ENCODE measurements at places on chromosomes 2 and 18. TPM values are rescaled to one million over a fixed set of nuclear protein-coding genes. Genes with fewer than 3 reads are reported as not detected.

- peak; percentile 60 for DNase-seq
Measured at GRCh38 chr18:22817844-22818243, 115.3 kb upstream of the RBBP8 start.

DNA sequence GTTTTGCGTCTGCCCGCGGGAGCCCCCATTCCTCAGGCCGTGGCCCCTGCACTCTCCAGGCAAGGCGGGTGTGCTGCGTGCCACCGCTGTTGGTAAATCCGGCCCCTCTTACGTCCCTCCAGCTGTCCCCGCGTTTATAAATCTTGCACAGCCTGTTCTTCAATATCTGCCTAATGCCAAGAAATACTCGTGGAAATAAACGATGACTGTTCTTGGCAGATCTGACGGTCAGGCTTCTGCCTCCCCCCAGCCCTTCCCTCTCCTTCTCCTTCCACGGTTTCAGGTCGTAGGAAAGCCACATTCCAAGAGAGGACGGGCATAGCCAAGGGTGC lies 20.5 kb downstream of the ODC1 start:
- no peak for DNase-seq

- DNase-seq: no peak
Measured at GRCh38 chr18:13973061-13973575, 57.8 kb upstream of the MC2R start.

Gene KIAA2012
- under 0.01 TPM for total RNA-seq

DNA sequence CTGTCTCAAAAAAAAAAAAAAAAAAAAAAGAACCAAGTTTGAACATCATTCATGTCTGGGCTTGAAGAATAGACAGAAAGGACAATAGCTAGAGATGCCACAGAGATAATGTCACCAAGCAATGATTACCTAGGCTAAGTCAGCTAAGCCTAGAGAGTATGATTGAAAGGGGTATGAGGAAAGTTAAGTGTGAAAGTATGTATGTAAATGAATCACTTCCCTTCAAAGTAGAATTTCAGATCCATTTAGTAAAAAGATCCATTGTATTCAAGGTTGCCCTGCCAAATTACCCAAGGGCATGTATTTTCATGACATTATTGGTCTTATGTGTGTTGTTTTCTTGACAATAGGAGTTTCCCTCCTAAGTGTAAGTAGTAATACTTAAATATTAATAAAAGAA lies 34.1 kb upstream of the SLC39A10 start:
- peak; percentile 93 for DNase-seq

- DNase-seq: no peak
Measured at GRCh38 chr18:22060361-22060760, 109.0 kb upstream of the GATA6 start.

Gene NOL4
- not detected for total RNA-seq

- DNase-seq: peak; percentile 58
Measured at GRCh38 chr18:74551936-74552555, 17.7 kb downstream of the CNDP1 start.

- no peak for DNase-seq
Measured at GRCh38 chr2:20223407-20224163, 1.3 kb downstream of the SDC1 start.

- no peak for DNase-seq
Measured at GRCh38 chr2:81747481-81748070, 1443.0 kb upstream of the LRRTM1 start.

DNA sequence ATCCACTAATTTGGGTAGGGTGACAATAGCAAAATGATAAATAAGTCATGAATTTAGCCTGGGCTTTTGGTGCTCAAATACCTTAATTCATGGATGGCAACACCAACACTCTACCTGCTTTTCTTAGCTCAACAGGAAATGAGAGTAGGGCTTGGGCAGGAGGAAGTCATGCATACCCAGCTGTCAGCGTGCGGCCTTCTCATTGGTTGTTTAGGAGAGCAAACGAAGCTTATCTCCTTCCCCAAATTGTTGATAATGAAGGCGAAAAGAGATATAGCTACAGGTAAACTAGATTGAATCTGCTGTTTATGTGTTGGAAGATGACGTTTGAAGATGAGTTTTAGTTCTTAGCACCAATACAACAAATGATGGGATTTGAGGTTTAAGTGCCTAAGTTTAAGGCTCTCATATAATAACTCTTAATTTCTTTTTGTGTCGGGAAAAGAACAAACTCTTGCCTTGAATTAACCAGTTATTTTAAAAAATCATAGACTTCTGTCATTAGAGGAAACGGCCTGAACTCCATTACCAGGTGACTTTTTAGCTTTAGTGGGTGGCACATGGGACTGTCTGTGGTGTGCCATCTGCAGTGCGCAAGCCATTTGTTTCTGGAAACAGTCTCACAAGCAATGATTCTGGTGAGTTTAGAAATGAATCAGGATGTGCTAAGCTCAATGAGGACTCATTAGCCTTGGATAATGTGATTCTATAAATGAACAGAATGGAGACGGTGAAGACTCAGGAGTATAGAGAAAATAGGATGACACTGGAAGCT lies 19.8 kb downstream of the MAP4K4 start:
- DNase-seq: no peak

DNA sequence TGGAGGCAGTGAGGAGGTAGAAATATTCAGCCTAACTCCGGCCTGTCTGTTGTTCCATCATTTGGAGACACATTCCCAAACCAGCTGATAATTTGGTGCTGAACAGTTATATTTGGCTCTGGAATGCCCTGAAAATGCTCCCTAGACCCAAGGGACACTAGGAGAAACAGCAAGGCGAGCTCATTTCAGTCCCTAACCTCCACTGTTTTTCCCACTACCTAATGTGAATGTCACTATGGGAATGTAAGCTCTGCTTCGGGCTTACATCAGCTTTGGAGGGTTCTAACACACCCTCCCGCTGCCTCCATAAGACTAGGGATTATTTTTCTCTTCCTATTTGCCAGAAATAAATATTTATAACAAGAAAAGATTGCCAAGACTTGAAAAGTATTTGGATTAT lies 103.5 kb downstream of the ANTXR1 start:
- no peak for DNase-seq

- DNase-seq: no peak
Measured at GRCh38 chr2:75894170-75894569, 183.5 kb upstream of the GCFC2 start.

DNA sequence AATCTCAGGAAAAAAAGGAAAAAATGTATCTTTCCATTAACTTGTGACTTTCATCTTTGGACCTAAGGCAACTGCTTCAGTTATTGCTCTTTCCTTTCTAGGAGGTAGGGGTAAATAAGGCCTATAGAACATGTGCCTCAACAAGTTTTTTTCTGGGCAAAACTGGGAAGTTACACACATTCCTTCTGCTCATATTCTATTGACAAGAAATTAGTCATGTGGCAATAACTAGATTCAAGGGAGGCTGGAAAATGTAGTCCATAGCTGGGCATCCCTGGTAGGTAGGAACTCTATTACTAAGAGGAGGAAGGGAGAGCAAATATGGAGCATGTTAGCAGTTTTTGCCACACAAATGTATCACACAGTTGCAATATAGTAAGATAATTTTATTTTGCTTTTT lies 37.7 kb upstream of the NEMP2 start:
- DNase-seq: peak; percentile 69

DNA sequence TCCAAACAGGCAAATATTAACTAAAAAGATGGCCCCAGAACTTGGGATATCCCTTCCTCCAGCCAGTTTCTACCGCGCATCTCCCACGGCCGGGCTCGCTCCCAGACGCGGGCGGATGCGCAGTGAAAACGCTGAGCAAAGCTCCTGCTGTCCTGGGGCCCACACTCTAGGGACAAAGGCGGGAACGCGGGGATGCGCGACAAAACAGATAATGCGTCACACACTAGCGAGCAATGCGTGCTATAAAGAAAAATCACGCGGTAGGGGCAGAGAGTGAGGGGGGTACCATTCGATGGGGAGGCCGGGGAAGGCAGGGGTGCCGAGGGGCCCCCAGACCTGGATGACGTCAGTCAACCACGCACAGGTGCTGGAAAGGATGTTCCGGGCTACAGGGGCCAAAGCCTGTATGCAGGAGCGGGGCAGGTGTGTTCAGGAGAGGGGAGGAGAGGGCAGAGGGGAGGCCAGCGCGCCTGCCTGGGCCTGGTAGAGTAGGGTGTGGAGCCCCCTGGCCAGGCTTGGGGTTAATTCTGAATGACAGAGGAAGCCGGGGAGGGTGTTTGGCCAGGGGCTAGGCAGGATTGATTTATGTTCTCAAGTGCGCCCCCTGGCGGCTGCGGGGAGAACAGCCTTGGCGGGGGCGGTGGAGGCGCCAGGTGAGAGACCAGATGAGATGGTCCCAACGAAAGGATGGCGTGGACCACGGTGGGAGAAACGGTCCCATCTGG lies 14.9 kb upstream of the ITM2C start:
- DNase-seq: no peak

Gene FRZB
- total RNA-seq: not detected

DNA sequence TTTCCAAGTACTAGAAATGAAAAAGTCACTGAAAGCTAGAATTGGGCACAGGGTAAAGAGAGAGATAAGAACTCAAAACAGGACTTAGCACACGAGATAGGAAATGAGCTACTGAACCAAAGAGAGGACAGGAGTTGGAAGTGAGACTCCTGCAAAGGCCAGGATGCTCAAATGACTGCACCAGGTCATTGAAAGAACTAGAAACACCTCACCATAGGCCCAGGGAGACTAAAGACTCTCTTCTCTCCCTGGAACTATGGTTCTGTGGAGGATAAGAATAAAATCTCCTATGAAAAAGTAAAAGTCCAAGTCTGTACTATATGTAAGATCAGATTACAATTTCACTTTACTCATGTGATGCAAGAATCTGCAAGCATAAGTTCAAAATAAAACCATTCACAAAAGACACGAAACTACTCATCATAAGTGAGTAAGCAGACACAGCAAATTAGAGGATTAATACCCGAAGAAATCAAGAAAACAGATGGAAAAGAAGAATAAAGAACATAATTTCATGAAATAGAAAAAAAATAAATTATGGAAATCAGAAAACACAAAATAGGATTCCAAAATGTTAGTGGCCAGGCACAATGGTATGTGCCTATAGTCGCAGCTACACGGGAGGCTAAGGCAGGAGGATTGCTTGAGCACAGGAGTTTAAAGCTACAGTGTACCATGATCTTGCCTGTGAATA lies 6.5 kb downstream of the NBAS start:
- no peak for DNase-seq

Gene CROCC2
- not detected for total RNA-seq

DNA sequence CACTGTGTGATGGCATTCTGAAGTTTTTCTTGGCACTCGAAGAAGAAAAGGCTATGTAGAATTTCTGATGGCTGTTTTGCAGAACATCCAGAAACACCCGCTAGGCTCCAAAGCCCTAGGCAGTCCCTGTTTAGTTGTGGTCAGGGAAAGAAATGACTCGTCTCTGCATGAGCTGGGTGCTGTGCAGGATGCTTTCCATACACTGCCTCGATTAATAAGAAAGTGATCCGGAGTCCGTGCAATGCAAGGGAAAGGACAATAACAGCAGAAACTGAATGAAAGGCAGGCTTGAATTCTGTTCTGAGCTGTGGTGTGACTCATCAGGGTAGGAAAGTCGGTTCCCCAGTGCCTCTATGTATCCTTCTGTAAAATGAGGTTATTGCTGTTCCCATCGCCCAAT lies 18.7 kb downstream of the MAPRE3 start:
- DNase-seq: peak; percentile 32

- DNase-seq: peak; percentile 51
Measured at GRCh38 chr18:72830109-72830508, 37.7 kb downstream of the NETO1 start.

DNA sequence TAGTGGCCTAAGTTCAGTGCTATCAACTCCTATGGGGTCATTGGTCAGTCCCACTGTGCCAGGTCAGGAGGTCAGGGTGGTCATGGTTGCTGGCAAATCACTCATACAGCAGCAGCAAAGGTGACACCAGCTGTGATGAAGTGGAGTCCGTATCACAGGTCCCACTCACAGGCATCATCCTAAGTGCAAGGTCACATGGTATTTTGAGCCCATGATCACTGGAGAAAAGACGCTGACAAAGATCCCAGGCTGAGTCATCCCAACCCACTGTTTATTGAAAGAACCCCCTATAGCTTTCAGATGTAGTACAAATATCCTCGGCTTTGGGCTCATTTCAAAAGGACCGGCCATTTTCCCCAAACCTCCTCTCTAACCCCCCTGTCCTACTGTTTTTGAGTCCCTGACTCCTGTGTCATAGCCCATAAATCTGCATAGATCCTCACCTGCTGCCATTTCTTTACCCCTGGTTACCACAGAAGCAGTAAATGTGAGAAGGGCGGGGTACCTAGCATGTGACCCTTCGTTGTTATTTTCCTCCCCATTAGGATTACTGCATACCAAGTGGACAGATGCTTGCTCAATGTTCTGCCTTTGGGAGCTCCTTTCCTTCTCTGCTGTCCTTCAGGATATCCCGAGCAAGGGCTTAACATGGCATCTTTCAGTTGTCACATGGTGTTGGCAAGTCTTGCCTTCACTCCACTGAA lies 107.7 kb downstream of the COL6A3 start:
- DNase-seq: no peak

Gene RAX
- total RNA-seq: not detected

- DNase-seq: no peak
Measured at GRCh38 chr2:168601741-168602140, 145.7 kb downstream of the CERS6 start.

Gene GAREM2
- total RNA-seq: 0.16 TPM

DNA sequence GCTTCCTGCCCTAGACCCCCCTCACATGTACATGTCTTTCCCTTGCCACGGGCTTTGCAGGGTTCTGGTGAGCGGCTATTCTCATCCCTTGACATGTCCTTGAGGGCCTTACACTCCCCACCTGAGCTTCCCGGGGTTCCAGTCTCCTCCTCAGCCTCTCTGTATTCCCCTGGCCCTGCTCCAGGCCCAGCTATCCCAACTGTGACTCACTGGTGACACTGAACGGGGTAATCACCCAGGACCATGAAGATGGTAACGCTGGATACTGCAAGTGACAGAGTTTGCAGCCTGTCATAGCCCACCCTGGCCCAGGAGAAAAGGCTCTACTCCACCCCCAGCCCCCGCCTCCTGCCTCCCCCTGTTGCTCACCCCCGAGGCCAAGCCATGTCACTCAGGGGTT lies 27.3 kb downstream of the KIF3C start:
- DNase-seq: no peak

- no peak for DNase-seq
Measured at GRCh38 chr2:177051278-177051677, 161.3 kb upstream of the HNRNPA3 start.

Gene IL1F10
- total RNA-seq: not detected

Gene RIT2
- total RNA-seq: not detected

Gene SERPINB4
- total RNA-seq: 0.35 TPM

- DNase-seq: no peak
Measured at GRCh38 chr2:40435426-40436092, 16.3 kb downstream of the SLC8A1 start.

Gene CAPN14
- total RNA-seq: 0.21 TPM

DNA sequence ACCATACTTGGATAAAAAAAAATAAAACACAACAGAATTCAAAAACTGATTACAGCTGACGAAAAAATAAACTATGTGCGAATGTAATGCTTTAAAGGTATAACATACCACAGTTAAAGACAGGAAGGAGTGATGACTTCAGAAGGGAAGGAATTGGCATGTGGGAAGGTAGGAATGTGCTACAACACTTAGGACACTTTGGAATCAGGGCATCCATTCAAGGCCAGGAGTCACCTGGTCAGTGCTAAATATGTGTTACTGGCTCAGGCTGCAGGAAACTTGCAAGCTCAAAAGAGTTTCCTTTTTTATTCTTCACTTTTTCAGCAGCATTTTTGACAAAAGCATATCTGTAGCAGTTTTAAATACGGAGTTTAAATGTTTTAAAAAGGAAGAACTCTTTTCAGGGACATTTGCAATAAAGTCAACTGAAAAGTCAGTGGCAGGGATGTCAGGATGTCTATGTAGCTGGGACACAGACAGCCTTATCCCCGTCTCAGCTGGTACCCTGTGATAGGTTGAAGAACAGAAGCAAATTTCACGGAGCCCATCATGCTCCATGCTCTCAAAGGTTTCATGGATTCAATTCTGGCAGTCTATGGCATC lies 138.0 kb upstream of the KLHL14 start:
- DNase-seq: peak; percentile 35

Measured in mammary epithelial cell (primary cell).